ENCODE measurements at places on chromosomes 11 and 22. TPM values are rescaled to one million over a fixed set of nuclear protein-coding genes. Genes with fewer than 3 reads are reported as not detected.

Gene FOLR2
- not detected for total RNA-seq

Gene TRIM22
- total RNA-seq, result 30.5 TPM

Gene ZNF214
- total RNA-seq, result 0.26 TPM

Gene SLC37A2
- 0.87 TPM for total RNA-seq

Gene GGTLC2
- total RNA-seq, result not detected

Gene IFITM2
- total RNA-seq, result 29.4 TPM

Gene CSF2RB
- total RNA-seq, result 3.4 TPM

Gene OR5A1
- total RNA-seq, result not detected

Gene IGLL1
- total RNA-seq, result not detected

Gene CRKL
- total RNA-seq, result 41.4 TPM

Gene POTEH
- total RNA-seq, result not detected
